Fibroblast of mammary gland (primary cell): ENCODE measurements at places on chromosomes 11 and 22.

DNA sequence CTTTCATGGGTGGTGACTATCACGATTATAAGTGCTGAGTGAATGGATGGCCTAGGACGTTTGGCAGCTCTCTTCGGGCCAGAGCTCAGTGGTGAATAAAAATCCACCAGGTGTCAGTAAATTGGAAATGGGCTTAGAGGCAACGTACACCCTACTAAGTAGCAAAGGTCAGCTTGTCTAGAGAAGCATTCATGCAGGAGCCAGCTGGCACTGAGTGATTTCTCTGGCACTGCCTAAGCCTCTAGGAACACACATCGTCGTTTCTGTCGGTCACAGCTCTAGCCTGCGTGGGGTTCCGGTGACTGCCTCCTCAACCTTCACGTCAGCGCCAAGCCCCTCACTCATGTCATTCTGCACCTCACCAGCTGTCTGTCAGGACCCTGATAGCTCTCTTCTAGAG lies 192.4 kb upstream of the NTM start:
- DNase-seq = no peak

- no peak for DNase-seq
These were observed 68.1 kb downstream of the LIF start for GRCh38 chr22:30178181-30179126.

DNA sequence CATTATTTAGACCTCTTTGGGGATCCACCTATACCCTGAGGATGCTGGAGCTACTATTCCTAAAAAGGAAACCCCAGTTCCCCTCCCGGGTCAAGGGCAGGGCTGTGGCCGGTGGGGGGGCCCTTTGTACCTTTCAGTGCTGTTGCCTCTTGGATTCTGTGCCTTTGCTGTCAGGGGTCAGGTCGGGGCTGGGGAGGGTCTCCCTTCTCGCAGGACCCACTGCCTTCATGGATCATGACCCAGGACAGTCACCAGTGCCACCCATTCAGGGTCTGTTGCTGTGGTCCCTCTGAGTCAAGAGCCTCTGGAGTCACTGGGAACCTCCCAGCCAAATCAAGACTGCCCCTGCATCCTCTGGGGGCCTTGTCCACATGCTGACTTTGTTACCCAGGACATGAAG lies 78.1 kb upstream of the CCND1 start:
- DNase-seq = no peak

GRCh38 chr11:65658174-65659021 lies 4.3 kb downstream of the RELA start:
- DNase-seq = no peak

- DNase-seq = peak; percentile 10
These were observed 138.5 kb upstream of the HSD17B12 start for GRCh38 chr11:43541993-43542392.

DNA sequence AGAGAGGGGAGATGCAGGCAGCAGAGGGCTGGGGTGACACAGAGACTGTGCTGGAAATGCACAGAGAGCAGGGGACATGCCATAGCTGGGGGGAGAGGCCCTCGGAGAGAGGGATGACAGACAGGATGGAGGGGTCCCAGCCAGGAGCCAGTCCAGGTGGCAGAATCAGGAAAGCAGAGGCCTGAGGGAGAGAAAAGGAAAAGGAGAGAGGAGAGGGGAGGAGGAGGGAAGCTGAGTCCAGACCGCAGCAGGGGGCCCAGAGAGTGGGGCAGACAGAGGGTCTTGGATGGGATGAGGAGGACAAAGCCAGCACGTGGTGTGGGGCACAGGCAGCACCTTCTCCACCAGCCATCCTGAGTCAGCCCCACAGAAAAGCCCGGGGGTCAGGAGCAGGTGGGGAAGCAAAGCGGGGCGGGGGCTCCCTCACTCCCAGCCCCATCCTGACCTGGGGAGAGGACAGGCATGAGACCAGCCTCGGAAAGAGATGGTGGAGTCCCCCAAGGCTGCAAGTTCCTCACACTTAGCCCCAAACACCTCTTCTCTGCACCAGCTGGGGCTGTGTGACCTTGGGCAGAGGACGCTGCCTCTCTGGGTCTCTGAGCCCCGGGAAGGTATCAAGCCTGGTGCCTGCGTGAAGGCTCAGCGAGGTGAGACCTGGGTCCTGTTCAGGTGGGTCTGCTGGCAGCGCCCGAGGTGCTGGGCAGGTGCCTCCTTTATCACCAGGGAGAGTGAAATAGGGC lies 48.0 kb downstream of the IGLL1 start:
- no peak for DNase-seq

- peak; percentile 89 for DNase-seq
These were observed 1.1 kb downstream of the GAB2 start for GRCh38 chr11:78416285-78417174.

GRCh38 chr22:20511578-20512229 lies 4.3 kb downstream of the MED15 start:
- DNase-seq = no peak

DNA sequence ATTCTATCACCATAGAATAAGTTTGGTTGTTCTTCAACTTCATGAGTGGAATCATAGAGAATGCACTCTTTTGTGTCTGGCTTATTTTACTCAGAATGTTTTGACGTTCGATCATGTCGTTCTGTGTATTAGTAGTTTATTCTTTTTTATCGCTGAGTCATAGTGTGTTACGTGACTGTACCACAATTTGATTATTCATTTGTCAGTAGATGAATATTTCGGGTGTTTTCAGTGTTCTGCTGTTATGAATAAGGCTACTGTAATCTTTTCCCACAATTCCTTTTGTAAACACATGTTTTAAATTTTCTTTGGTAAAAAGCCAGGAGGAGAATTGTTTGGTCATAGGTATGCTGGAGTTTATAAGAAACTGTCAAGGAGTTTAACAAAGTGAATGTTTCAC lies 279.9 kb upstream of the B3GAT1 start:
- DNase-seq = peak; percentile 54

DNA sequence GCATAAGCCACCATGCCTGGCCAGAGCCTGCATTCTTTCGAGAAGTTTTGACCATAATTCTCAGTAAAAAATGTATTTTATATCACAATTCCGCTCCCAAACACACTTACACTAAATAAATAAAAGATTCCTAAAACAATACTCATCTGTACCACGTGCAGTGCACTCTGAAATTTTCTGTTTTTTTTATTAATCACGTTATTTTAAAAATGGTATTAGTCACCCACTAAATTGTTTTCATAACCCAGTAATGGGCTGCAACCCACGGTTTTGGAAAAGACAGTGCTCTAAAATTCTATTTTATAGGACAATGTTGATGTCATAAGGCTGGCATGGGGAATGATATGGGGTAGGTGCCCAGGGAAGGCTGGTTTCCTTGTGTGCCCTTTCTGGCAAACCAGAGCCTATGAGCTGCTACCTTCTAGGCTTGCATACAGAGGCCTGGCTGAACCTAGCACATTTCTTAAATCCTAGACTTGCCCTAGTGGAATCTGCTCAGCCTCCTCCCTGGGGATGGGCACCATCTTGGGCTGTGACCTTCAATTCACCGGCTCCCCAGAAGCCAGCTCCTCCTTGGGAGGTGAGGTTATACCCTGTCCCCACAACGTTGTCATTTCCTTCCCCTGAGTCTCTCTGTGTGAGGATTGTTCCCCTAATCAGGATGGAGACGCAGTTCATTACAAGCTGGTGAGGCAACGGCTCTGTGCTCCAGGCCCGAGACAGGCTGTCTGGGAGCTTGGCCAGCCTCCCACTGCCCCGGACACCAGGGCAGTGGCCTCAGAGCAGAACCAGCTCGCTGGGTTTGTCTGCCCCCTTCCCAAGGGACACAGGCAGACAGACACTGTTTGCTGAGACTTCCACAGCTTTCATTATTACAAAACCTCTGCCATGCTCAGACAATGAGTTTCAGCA lies 116.5 kb upstream of the NAV2 start:
- DNase-seq = peak; percentile 90

- DNase-seq = peak; percentile 96
These were observed 8.3 kb upstream of the INSC start for GRCh38 chr11:15106201-15106965.

- DNase-seq = no peak
These were observed 104.9 kb downstream of the MTNR1B start for GRCh38 chr11:93074352-93074751.

DNA sequence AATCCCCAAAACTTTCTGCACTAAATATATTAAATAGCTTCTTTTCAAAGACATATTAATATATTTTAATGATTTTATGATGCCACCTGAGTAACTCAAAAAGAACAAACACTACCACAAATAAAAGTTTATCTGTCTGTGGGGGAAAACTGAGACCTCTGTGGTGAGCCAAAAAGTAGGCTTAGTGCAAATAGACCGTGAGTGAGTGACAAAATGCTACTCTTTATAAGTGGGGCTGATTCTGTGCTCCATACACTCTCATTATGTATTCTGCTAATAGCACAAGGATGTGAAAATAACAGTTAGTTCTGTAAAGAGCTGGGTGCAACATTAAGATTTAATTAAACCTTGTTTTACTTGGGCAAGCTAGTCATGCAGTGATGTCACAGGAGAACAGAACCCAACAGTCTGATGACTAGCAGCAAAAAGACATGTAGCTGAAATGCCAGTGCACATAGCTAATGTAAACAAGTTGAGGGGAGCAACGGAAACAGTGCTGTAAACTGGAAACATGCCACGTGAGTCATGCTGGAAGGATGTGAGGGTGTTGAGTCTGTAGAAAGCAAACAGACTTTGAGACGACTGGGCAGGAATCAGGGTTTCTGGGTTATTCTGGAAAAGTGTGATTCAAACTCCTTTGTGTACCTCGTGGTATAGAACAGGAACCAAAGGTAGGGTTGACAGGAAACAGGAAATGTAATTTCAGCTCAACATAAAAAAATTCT lies 1130.4 kb downstream of the LRRC4C start:
- peak; percentile 99 for DNase-seq

- DNase-seq = no peak
These were observed 5.2 kb downstream of the SCYL1 start for GRCh38 chr11:65530157-65530496.

- peak; percentile 45 for DNase-seq
These were observed 5.5 kb downstream of the OSM start for GRCh38 chr22:30261134-30261533.

- no peak for DNase-seq
These were observed 1112.0 kb upstream of the RAG2 start for GRCh38 chr11:37710031-37710430.

- peak; percentile 10 for DNase-seq
These were observed 98.3 kb upstream of the ZC3H12C start for GRCh38 chr11:109994907-109995306.

DNA sequence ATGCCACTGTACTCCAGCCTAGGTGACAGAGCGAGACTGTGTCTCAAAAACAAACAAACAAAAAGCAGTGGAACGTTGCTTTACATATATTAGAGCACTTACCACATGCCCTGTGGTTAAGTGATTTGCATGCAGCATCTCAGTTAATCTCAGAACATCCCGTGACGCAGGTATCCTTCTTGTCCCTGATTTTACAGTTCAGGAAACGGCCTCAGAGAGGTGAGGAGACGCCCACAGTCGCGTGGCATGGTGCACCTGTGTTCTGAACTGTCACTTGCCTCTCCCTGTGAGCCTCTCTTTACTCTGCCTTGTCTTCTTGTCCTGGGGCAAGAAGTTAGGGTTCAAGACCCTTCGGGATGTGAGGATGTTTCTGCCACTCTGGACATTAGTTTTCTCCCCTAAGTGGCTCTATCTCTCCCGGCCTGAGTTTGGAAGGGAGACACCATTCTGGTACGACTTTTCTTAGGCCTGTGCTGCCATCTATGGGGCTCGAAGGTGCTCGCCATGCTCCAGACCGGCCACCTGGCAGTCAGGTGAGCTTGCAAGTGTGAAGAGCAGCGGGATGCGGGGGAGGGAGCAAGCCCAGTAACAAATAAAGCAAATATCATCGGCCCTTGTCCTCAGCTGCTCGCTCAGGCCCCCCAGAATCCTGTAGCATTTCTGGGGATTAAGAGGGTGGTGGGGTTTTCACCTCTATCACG lies 25.6 kb downstream of the YWHAH start:
- peak; percentile 65 for DNase-seq

DNA sequence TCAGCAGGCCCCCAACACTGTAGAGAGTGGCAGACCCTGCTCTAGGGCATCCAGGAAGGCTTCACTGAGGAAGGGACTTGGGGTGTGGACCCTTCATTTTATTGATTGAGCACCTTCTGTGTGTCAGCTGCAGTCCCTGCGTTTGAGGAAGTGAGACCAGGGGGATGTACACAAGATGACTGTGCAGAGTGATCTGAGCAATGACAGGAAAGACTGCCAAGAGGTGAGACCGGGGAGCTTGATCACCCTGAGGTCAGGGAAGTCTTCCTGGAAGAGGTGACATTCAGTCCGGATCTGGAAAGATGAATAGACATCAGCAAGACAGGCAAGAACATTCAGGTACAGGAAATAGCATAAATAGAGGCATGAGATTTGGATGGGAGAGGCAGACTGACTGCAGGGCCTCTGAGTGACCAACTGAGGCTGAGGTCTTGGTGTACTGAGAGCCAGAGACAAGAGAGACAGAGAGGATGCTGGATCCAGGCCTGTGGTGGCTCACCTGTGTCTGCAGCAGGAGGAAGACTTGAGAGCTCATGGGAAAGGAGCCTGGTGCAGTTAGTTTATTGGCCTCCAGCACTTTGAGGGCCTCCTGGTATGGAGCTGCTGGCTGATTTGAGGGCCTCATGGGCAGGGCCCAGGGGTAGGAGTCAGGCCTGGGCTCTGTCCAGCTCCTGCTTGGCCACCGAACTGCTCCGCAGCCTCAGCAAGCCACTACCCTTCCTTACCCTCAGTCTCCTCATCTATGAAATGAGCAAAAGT lies 5.2 kb downstream of the DGAT2 start:
- no peak for DNase-seq

DNA sequence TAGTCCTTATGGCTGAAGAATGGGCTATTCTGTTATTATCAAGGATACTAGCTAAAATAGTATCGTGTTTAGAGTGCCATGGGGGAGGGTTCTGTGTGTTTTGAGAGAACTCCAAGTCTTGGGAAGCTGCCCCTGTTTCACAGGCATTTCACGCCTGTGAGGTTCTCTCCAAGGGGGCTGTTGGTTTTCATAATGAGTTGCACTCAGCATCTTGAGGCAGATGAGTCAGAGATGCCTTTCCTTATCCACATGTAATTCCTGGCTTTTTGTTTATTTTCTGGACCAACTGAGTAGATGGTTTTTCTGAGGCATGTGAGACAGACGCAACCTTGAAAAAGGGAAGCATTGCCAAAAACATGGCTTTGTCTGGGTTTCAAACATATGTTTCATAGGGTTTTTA lies 203.7 kb downstream of the ARHGAP42 start:
- peak; percentile 98 for DNase-seq

DNA sequence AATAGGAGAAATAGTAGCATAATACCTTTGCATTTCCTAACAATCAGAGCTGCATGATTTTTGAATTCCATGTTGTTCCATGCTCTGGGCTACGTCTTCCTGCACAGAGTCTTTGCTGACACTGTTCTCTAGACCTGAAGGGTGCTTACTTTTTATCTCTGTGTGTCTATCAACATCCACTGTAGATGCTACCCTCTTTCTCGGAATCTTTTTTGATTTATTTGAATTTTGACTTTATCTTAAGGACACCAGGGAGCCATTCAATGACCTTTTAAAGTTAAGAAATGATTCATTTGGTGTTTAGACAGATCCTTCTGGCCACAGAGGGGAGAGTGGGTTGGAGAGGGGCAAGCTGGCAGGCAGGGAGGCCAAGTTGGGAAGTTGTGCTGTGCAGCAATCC lies 90.1 kb downstream of the LDLRAD3 start:
- DNase-seq = no peak

GRCh38 chr11:27129686-27130085 lies 89.1 kb downstream of the BBOX1 start:
- peak; percentile 24 for DNase-seq
